NCI-H345 (cell line): ENCODE measurements at places on chromosomes 12 and 14.

GRCh38 chr14:105087963-105088811 is 23.0 kb upstream of the GPR132 start:
- DNase-seq, result peak; percentile 50

- no peak for DNase-seq
Measured at GRCh38 chr12:46005151-46005797, 14.9 kb upstream of the SCAF11 start.

- no peak for DNase-seq
Measured at GRCh38 chr12:104588047-104588920, 131.5 kb downstream of the CHST11 start.

DNA sequence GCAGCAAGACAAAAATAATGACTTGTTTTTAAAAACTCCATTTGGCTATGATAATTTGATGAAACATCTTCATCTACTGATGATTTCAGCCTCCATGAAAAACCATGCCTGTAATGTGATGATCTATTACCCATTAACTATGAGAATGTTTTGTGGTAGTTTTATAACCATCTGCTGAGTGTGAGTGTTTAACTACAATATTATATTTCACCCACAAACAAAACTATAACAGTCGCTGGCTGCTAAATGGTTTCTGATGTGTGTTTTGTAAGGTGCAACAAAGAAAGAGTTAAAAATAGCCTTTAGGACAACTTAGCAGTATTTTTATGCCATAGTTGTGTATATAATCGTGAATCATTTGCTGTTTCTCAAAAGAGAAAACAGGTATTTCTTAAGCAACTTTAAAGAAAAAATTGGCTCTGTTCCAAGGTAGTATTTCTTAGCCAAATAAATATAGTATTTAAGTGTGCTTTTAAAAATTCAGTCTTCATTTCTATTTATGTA is 4.9 kb downstream of the PTHLH start:
- DNase-seq, result no peak

- no peak for DNase-seq
Measured at GRCh38 chr12:127012109-127012508, 1254.9 kb upstream of the TMEM132C start.

DNA sequence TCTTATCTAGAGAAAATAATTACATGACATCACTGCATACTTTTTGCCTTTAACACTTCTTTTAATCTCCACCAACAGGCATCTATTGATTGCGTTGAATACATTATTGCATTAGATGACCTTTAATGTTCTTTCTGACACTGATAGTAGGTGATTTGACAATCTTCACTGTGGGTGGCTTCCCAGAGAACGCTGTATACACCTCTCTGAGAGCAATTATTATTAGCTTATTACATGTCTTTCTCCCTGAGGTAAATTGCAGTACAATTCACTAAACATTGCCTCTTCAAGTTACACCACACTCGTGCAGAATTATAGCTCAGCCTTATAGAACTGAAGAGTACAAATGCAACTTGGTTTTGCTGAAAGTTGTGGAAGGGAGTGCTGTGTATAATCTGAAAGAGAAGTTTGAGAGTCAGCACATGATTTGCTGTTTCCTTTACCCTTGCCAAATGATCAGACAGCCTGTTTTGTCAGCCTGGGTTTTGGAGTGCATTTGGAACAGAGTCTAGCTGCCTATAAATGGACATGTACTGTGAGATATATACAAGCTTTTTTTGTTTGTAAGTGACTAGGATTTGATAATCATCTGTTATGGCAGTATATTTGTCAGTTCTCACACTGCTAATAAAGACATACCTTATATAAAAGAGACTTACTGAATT is 369.2 kb downstream of the CCER1 start:
- no peak for DNase-seq

DNA sequence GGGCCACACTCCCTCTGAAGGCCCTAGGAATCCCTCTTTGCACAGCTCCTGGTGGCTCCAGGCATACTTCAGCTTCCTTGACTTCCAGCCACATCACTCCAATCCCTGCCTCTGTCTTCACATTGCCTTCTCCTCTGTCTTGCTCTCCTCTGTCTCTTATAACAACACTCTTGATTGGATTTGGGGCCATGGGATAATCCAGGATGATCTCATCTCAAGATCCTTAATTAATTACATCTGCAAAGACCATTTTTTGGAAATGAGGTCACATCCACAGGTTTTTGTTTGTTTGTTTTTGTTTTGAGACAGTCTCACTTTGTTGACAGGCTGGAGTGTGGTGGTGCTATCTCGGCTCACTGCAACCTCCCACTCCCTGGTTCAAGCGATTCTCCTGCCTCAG is 88.7 kb downstream of the TMTC1 start:
- DNase-seq, result no peak

DNA sequence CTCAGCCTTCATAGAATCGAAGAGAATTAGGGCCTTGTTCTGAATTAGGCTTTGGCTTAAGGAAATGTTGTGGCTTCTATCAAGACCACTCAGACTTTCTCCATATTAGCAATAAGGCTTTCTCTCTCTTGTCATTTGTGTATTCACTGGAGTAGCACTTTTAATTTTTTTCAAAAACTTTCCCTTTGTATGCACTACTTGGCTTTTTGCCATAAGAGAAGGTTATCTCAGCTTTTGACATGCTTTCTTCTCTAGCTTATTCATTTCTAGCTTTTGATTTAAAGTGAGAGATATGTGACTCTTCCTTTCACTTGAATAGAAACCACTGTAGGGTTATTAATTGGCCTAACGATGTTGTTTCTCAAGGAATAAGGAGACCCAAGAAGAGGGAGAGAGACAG is 244.2 kb downstream of the GPHN start:
- no peak for DNase-seq

DNA sequence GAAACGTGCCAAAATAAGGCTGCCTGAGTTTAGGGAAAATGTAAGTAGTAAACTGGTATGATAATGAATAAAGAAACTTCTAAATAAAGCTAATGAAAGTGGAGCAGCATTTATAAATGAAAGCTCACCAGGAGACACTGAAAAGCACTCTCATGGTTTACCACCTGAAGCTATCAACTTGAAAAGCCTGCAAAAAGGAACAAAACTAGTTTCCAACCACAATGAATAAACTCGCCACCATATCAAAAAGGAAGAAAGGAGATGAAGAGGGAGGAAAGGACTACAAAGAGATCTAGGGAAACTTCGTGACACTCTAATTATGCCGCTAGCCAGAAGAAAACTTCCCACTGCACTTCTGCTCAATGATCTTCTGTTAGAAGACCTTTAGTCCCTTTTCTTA is 66.7 kb downstream of the MED13L start:
- no peak for DNase-seq

- peak; percentile 96 for DNase-seq
Measured at GRCh38 chr14:78152201-78153063, 17.7 kb upstream of the NRXN3 start.

- DNase-seq, result no peak
Measured at GRCh38 chr12:121980191-121980891, 41.3 kb upstream of the BCL7A start.

DNA sequence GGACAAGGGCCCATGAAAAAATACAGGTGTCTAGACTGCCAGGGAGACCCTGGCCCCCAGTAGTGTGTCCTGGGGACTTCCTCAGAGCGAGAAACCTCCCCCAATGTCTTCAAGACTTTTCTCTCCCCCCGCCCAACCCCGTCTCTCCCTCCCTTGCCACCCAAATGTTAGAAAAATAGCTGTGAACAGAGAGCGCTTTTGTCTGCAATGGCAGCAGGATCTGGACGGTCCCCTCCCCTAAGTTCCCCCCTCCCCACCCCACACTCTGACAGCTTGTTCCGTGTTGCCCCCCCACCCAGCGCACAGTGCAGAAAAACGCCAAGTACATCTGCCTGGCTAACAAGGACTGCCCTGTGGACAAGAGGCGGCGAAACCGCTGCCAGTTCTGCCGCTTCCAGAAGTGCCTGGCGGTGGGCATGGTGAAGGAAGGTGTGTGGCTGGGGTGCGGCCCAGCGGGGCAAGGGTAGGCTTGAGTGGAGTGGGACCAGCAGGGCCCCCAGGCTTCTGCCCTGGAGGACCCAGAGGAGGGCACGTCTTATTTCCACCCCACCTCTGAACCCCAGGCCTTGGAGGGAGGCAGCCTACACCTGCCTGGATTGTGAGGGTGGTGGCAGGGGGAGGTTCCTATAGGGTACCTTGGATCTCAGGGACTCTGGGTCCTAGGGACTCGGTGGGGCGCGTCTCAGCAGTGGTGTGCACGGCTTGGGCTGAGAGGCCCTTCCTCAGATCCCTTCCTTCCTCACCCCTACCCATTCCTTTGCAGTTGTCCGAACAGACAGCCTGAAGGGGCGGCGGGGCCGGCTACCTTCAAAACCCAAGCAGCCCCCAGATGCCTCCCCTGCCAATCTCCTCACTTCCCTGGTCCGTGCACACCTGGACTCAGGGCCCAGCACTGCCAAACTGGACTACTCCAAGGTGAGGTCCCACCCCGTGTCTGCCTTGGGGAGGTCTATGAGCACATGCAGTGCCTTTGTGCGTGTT is 4.8 kb downstream of the NR4A1 start:
- DNase-seq, result no peak

- DNase-seq, result no peak
Measured at GRCh38 chr12:75868501-75868900, 163.1 kb downstream of the PHLDA1 start.

- no peak for DNase-seq
Measured at GRCh38 chr12:54258201-54258681, 21.7 kb downstream of the CBX5 start.

GRCh38 chr12:21774358-21775132 is at the start of gene KCNJ8:
KCNJ8 (minus strand) TSS chr12:21774706; CDS start chr12:21773616, 1,090 bp downstream.
- peak; percentile 51 for DNase-seq

DNA sequence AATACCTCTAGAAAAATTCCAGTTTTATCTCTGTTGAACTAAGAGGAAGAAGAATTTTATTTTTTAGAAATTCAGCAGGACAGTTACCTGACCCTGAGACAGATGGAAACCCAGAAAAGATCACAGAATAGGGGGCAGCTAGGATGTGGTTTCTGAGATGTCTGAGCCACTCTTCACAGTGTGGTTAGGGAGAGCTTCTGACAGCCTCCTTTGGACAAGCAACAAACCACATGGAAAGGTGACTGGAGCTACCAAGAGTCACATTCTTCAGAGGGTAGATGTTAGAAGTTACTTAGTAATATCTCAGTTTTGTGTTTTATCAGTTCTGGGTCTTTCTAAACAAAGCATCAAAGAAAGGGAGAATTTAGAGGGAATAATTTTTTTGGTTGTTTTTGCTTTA is 117.3 kb upstream of the NAP1L1 start:
- no peak for DNase-seq

GRCh38 chr14:42470427-42470719 is 863.7 kb downstream of the LRFN5 start:
- no peak for DNase-seq

GRCh38 chr14:90255871-90256270 is 482 bp upstream of the PSMC1 start:
- no peak for DNase-seq

- DNase-seq, result no peak
Measured at GRCh38 chr12:84702001-84702400, 210.6 kb downstream of the SLC6A15 start.

DNA sequence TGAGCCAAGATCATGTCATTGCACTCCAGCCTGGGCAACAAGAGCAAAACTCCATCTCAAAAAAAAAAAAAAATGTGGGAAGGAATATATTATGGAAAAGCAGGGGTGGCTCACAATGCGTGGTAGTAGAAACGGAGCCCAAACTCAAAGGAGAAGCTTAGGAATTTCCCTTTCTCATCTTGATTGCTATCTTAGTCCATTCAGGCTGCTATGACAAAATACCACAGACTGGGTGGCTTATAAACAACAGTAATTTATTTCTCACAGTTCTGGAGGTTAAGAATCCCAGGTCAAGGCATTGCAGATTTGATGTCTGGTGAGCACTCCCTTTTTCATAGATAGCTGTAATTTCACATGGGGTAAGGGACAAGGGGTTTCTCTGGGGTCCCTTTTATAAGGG is 153.8 kb upstream of the KRR1 start:
- no peak for DNase-seq

DNA sequence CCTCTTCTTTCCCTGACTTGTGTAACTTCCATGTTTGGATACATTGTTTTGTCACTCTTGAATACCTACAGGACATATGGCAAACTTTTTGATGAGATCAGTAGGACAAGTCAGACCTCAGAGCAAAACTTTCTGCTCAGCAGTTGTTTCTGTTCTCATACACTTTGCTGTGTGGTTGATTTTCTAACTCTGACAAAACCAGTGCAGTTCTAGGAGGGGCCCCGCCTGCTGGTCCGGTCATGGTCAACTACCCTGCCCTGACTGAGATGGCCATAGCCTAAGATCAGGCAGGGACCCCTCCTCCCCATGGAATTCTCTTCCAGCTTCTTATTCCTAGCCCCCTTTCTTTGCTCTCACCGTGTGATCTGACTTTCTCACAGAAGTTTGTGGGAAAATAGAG is 92.8 kb downstream of the OTOGL start:
- no peak for DNase-seq

- DNase-seq, result peak; percentile 36
Measured at GRCh38 chr12:56158926-56159461, 835 bp downstream of the MYL6 start.

DNA sequence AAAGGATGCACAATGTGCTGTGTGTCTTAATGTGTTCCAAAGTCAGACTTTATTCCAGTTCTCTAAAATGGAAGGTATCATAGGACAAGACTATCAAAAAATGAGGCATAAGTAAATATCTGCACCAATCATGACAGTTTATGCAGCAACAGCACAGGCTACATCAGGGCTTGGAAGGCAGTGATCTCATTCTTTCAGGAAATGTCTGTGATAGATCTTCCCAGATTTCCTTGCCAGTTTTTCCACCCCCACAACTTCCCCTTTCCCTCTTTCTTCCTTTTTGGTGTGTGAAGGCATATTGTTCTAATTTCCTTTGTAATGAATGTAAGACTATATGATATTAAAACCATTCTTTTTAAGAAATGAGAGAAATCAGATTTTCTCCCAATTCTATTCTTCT is 326.7 kb downstream of the ATP23 start:
- DNase-seq, result no peak

DNA sequence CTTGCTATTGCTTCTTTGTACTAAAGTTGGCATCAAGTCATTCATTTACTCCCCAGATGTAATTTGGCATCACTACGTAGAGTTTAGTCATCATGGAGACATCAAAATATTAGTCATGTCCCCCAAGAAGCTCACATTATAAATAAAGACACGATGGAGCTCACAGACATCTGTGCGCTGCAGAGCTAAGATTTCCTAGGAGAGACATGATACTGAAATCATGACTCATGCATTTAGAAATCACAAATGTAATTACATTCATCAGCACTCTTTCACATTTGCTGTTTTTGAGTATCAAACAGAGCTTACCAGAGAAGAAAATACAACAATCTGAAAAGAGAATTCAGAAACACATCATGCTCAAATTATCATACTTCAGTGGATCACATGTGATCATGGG is 169.8 kb downstream of the LRIG3 start:
- no peak for DNase-seq
